Kidney tubule cell (primary cell): ENCODE measurements at places on chromosomes 11 and 22.

- DNase-seq = peak; percentile 86
Measured at GRCh38 chr11:120236169-120237107, 3.5 kb upstream of the POU2F3 start.

DNA sequence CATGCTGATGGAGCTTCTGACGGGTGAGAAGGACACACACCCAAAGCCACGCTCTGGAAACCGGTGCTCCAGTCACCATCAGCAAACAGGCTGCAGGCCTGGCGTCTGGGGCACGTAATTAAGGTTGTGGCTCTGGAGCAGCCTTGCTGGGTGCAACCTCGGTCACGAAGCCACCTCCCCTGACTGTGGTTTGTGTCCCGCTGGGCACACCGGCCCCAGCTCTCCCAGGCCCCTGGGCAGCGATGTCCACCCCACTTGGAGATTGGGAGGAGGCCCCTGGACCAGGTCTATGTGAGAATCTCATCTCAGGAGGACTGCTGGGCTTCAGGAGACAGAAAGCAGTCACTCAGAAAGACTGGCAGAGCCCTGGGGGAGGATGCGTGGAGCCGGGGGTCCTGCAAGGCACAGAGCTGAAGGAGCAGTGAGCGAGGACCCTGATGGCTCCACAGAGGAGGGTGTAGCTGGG, 631.6 kb downstream of the BRD1 start:
- no peak for DNase-seq

DNA sequence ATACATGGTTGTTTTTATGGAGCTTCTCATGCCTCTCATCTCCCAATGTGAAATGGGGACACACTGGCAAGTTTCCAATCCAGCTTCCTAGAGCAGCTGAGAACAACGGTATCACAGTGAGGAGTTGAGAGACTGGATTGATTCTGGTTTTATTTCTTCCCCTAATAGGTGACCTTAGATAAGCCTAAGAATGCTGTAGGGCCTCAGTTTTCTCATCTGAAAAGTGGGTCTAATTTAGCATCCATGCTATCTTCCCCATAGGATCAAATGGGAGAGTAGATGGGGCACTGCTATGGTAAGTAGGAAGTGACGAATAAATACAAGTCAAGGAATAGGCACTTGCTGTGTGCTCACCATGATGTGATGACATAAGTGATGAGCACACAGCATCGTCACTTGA, 61.1 kb upstream of the PHOX2A start:
- DNase-seq = no peak

- DNase-seq = no peak
Measured at GRCh38 chr11:6608011-6608410, 4.0 kb downstream of the TAF10 start.

DNA sequence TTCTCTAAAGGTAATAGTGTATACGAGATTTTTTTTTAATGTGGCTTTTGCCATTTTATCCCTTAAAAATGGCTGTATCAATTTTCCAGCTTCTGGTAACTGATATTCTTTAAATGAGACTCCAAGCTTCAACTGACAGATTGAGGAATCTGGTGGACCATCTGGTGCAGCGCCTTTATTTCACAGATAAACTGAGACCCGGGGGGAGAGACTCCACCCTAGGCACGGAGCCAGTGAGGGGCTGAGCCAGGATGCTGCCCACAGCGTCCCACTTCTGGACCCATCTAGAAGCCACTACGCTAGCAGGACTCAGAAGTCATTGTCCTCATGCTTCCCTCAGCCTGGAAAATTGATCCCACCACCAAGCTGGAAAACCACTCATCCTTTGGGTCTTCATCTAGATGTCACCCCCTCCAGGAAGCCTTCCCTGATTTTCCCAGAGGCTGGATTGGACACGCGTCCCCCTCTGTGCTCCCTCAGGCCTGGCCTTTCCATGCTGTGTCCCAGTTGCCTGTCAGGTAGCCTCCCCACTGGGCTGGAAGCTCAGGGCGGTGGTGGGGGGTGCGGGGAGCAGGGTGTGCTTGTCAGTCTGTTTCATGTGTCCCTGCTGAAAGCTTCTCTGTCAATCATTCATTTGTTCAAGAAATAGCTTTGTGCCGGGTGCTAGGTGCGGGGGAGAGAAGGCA, 12.3 kb upstream of the CD5 start:
- DNase-seq = no peak

DNA sequence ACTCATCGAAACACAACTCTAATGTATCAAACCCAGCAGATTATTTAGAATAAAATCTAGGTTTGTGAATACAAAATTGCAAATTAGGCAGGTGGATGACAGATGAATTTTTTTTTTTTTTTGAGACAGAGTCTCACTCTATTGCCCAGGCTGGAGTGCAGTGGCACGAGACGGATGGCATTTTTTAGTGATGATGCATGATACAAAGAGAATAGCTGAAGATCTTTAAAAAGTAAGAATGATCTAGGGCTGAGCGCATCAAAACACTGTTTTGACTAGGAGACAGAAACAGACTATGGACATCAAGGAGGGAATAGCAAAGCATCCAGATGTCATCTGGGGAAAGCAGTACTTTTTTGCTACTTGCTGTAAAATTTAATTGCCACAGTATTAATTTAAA, 63.8 kb downstream of the IMMP1L start:
- peak; percentile 65 for DNase-seq

DNA sequence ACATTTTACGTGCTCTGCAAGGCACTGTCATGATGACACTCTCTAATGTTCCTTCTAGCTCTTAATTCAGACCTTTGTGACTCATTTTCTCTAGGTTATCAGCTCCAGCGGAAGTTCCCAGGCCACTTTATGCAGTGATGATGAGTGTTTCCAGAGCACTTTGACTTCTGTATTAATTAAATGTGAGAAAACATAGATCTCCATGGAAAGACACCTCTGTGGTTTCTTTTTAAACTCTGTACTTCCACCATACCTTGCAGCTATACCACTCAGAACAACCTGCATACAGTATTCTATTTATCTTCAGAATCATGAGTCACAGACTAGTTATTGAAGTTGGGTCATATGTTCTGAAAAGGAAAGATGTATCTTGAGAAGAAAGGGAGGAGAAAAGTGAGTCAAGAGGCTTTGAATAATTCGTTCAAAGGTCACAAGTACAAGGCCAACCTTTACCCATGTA, 175.6 kb upstream of the TENM4 start:
- DNase-seq = peak; percentile 42

- no peak for DNase-seq
Measured at GRCh38 chr11:43810929-43811596, 69.6 kb upstream of the ALKBH3 start.

DNA sequence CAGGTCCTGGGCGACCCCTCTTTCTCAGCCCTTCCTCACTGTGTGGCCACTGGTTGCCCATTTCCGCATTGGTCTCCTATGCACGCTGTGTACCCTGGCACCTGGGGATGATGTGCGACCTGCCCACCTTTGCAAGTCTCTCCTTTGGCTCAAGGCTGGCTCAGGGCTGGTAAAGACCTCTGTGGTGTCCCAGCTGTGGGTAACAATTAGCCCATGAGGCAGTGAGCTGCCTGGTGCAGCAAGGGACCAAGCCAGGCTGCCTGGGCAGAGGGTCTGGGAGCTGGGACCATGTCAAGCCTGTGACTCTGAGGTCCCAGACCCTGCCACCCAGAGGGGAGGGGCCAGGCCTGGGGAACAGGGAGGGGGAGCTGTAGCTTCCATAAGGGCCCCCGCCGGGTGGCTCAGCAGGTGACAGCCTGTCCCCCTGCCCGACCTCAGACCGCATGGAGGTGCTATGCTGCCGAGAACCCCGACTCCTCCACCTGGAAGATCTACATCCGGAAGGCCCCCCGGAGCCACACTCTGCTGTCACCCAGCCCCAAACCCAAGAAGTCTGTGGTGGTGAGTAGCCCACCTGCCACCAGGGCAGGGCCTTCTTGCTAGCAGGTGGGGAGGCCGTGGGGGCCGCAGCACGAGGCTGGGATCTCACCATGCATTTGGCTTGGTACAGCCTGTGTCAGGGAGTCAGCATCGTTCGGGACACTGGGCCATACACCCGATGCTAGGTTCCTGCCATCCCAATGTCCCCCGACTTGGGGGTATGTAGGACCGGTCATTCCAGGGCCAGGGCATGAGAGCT, 112.5 kb downstream of the KCNQ1OT1 start:
- DNase-seq = no peak

DNA sequence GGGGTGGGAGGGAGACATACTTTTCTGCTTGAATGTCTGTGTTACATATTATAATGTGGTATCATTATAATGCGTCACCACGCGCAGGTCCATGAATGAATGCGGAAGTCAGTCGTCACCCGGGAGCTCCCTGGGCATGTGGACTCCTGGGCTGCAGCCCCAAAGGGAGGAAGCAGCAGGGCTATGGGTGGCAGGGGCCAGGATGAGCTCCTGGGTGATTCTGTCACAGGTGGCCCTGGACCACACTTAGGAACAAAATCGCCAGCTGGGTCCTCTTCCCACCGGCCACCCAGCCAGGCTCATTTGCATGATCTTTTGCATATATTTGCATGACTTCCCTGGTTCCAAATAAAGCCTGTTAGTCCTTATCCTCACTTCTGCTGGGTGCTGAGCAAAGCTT, 51.2 kb downstream of the KCNJ4 start:
- peak; percentile 85 for DNase-seq

DNA sequence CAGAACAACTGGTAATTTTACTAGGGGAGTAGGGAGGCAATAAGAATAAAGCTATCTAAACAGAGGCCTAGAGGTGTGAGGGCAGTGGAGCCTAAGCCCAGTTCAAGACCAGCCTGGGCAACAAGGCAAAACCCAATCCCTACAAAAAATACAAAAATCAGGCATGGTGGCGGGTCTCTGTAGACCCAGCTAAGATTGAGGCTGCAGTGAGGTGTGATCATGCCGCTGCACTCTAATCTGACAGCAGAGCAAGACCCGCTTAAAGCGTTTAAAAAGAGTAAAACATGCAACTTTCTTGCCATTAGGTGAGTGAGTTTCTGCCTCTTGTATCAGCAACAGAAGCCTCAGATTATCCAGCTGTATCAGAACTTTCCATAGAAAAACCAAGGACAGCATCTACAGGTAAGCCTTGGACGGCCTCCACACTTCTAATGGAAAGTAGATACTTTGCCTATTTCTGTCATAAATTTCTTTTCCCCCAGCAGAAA, 12.1 kb downstream of the TAF1D start:
- DNase-seq = no peak

DNA sequence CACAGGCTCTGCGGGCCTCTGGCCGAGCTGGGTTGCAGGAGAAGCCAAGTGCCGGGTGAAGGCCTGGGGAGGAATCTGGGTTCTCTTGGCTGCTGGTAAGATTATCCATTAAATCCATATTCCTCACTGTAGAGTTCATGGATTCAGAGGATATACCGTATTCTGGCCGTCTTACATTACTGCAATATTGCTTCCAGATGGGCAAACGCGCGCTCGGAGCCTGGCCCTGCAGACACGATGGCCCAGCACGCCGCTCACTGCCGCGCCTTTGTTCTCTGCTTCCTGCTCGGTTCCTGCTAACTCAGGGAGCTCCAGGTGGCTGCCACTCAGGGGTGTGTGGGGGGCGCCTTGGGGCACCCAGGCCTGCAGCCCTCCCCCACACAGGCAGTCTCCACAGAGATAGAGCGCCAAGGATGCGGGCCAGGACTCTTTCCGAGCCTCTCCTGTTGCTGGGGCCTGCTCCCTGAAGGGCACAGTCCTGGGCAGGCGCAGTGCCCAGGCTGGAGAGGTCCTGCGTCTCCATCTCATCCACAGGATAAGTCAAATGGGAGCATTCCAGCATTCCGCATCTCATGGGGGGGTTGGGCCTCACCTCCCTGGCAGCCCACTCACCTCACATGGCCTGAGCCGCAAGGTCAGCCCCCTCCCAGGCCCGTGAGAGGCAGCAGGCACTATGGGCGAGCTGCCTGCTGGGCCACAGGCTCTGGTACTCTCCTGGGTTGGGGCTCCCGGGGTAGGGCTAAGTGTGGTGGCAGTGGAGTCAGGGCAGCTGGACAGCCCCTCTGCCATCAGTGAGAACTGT, 14.1 kb upstream of the KCNQ1OT1 start:
- DNase-seq = no peak

DNA sequence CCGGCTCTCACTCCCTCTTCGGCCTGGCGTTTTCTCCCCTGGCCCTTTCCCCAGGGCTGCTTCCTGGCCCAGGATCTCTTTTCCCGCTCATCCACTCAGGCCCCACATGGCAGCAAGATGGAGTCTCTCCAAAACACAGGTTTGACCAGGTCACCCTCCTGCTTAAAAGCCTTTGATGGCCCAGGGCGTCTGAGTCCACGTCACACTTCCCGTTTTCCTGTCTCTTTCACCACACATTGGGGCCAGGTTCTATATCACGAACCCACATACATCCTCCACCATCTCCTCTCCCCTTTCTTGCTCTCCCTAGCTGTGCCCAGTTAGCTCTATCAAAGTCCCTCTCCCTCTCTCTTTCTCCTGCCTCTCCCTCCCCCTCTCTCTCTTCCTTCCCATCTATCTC, 7.8 kb upstream of the LRRC32 start:
- no peak for DNase-seq

GRCh38 chr11:114087025-114087424, 27.5 kb downstream of the ZBTB16 start:
- DNase-seq = no peak

DNA sequence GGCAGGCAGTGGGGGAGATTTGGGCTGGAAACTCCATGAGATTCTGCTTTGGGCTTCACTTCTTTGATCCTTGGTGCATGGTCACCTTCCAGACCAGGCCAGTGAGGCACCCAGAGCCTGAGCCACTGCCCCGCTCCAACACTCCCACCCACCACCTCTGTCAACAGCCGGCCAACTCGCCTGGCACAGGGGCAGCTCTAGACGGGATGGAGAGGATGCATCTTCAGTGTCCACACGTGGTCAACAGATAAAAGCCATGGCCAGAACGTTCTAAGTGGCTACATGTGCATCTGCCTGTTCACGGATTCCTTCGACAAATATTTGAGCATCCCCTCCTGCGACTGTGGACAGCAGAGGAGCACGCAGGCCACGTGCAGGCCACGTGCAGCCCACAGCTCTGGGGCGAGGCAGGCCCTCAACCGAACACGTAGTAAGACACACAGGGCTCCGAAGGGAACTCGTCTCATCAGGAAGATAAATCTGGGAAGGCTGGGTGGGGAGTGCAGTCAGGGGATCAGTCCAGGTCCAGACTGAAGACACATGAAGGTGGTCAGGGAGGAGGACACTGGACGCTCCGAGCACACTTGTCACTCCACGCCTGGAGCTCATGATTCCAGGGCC, 1.2 kb downstream of the LRRC56 start:
- DNase-seq = no peak
